ENCODE measurements at places on chromosomes 16 and 17.

DNA sequence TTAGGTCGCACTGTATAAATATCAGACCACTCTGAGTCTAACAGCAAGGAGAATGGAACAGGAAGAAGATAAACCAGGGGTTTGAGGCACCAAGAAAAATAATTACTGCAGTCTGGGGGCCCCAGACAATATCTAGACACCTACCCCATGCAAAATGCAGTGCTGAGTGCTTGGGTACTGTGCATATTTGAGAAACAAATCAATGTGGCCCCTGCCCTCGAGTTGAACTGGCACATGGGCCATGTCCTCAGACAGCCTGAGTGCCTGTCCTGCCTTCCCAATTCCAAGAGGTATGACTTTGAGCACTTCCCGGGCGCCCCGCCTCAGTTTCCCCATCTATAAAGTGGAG is 6.2 kb upstream of the CIITA start:
- no peak for DNase-seq

DNA sequence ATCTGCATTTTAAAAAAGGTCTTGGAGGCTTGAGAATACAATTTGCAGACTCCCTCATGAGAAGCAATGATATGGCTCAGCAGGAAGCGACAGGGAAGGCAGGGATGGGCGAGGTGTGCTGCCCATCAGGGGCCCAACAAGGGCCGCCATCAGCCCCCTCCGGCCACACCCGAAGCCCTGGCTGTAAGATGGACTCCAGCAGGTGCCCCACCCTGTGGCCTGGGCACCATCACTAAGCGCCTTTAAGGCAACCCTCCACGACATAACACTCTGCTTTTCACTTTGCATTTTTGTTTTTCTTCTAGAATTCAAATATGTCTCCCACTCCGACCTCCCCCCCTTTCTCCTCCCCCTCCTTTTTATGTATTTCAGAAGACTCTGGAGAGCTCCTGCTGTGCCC is 52.2 kb upstream of the RCVRN start:
- DNase-seq, result no peak

- no peak for DNase-seq
Observed at GRCh38 chr17:67517325-67517724, 140.2 kb downstream of the PITPNC1 start.

DNA sequence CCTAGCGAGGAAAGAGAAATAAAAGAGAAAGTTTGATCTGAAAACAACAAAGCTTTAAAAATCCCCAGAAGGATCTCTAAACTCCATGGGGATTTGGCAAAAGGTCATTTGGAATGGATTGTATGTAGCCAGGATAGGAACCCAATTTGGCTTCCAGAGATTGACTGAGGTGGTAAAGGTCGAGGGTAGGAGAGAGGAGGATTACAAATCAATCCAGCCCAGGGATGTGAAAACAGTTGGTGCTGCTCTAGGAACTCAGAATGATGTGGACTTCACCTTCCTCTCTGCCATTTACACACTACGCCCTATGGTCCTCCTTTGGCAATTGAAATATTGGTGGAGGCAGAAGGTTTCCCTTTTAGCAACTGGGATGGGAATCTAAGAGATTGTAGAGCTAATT is 18.8 kb upstream of the SMIM36 start:
- no peak for DNase-seq

DNA sequence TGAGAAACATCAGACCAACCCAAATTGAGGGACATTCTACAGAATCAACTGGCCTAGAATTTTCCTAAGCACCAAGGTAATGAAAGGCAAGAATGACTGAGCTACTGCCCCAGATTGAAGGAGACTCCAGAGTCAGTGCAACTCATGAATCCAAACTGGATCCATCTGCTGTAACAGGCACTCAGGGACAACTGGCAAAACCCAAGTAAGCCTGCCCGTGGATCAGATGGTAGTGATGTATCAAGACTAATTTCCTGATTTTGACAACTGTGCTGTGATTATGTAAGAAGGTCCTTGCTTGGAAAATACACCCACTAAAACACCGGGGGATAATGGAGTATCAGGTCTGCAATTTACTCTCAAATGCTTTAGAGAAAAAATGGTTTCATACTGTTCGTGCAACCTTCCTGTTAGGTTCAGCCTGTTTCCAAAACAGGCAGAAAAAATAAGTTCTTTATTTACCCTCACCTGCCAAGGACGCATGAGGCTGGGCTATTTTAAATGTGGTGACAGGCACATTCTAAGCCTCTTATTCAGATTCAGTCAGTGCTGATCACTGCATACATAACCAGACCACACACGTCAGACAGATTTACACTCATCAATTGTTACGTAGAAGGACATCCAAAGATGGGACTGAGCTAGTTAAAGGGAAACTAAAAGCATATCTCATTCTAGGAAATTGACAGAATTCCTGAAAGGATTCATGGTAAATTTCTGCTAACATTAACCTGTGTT is 7.0 kb downstream of the MBTPS1 start:
- no peak for DNase-seq

- no peak for DNase-seq
Observed at GRCh38 chr17:51711581-51711980, 446.9 kb downstream of the CA10 start.
